ENCODE measurements at places on chromosomes 4 and X. TPM values are rescaled to one million over a fixed set of nuclear protein-coding genes. Genes with fewer than 3 reads are reported as not detected.
A peak's percentile ranks its signal among the peaks of the same experiment; 100 is the strongest.

Gene SUPT20HL2
- not detected for total RNA-seq

Gene SLC49A3
- total RNA-seq = 1.1 TPM

DNA sequence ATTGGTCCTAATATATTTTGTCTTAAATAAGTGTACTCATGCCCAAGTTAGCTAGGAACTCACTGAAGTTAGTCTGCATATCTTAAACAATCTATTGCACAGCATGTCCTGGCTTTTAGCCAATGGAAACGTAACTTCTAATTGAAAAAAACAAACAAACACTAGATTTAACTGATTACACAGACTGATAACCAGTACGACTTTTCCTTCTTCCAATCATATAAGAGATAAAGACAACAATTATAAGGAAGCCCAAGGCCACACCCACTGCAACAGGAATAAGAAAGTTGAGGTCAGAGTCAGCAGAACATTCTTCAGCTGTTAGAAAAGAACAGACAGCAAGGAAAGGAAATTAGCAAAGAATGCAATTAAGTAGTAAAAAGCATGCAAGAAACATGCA lies 40.8 kb downstream of the LAMP2 start:
- no peak for DNase-seq
- H3K36me3 ChIP-seq = peaks cover 5% of the 10 kb centered on the region
- no peak overlapping the region for H3K27ac ChIP-seq
- no peak overlapping the region for H3K4me3 ChIP-seq
- H3K4me1 ChIP-seq = peaks cover 15% of the 10 kb centered on the region

GRCh38 chrX:16814597-16814996 lies 28.3 kb downstream of the TXLNG start:
- H3K27me3 ChIP-seq = no peaks in the 10 kb centered on the region
- no peak for DNase-seq
- no peak overlapping the region for H3K4me3 ChIP-seq

DNA sequence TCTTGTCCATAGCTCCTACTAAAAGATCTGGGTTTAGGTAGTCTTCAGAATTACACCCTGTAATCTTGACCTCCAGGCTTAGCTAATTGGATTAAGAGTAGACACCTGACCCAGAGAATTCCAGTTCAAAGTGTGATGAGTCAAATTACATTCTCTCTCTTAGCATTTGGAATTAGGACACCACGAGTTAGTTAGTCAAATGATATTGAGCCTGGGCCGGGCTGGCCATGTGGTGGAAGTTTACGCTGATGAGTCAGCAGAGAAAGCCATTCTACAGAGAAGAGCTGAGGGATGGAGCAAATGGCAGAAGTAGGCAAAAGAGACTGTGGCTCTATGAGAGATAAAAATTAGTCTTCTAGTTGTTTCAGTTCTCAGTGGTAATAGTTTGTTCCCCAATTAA lies 31.1 kb downstream of the CEP44 start:
- no peak for DNase-seq
- H3K27me3 ChIP-seq = no peaks in the 10 kb centered on the region
- peaks cover 10% of the 10 kb centered on the region for H3K4me1 ChIP-seq

Gene SPIN2A
- 0.67 TPM for total RNA-seq

- H3K4me1 ChIP-seq = peaks cover 46% of the 10 kb centered on the region
- H3K4me3 ChIP-seq = peak overlapping the region; percentile 98
- H3K27me3 ChIP-seq = no peaks in the 10 kb centered on the region
- peaks cover 8% of the 10 kb centered on the region for H3K36me3 ChIP-seq
Observed at GRCh38 chrX:129781680-129782495, 2.1 kb downstream of the SASH3 start.
